Stimulated activated naive CD4-positive, alpha-beta T cell (primary cell): ENCODE measurements at places on chromosomes 3 and 15.

DNA sequence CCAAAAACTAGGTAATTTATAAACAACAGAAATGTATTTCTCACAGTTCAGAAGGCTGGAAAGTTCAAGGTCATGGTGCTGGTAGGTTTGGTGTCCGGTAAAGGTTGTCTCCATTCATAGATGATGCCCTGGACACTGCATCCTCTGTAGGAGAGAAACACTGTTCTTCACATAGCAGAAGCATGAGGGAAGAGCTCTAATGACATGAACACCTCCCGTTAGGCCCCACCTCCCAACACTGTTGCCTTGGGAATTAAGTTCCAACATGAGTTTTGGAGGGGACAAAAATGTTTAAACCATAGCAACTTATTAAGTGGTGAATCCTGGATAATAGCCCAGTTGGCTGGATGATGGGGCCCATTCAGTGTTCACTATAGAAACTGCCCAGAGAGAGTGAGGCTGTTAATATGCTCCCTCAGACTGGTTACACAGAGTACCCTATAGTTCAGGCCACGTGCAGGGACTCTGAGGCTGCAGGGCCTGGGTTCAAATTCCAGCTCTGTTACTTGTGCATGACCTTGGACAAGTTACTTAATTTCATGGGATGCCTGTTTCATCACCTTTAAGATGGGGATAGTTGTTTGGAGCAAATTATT, 37.0 kb downstream of the CCNL1 start:
- no peak for DNase-seq

GRCh38 chr3:126939338-126939718, 43.6 kb upstream of the PLXNA1 start:
- no peak for DNase-seq

DNA sequence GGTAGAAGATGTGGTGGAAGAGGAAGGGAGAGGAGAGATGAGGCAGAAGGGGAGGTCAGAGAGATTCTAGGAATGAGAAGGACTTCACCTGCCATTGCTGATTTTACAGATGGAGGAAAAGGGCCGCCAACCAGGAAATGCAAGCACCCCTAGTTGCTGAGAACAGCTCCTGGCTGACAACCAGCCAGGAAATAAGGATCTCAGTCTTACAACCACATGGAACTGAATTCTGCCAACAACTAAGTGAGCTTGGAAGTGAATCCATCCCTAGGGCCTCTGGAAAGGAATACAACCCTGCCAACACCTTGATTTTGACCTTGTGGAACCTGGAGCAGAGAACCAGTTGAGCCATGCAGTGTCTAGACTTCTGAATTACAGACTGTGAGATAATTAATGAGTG, 86.6 kb downstream of the EDEM1 start:
- no peak for DNase-seq

- no peak for DNase-seq
These were observed 88.2 kb upstream of the C2CD4B start for GRCh38 chr15:62253294-62253693.

- no peak for DNase-seq
These were observed 369.6 kb downstream of the OTOL1 start for GRCh38 chr3:161866176-161866575.

DNA sequence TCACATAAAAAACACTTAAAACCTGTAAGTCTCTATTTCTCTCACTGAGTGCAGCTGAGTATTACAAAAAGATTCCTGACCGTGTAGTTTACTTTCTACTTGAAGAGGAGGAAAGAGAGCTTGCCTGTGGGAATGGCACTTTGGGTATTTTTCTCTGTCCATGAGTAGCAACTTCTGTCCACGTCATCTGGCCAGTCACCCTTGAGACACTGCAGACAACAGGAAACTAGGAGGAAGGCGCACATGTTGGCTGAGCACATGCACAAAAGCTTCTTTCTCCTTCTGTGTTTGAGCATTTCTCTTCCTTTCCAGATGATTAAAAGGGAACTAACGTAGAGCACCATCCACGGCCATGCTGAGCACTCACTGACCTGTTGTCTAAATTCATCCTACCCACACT, 19.7 kb downstream of the STARD5 start:
- DNase-seq: no peak

DNA sequence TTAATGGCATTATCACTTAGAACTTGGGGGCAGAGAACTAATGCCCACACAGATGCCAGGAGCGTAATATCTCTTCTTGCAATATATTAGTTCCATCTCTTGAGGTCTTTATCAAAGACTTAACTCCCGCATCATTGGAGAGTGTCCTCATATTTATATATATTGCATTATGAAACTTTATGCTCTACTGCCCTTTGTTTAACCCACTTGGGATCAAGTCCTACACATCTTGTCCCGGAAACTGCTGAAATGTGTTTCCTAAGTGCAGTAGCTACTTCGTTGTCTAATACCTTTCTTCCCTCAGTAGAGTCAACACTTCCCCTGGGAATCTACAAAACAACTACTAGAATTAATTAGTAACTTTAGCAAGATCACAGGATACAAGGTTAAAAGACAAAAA, 1029.2 kb downstream of the OTOL1 start:
- DNase-seq: no peak

DNA sequence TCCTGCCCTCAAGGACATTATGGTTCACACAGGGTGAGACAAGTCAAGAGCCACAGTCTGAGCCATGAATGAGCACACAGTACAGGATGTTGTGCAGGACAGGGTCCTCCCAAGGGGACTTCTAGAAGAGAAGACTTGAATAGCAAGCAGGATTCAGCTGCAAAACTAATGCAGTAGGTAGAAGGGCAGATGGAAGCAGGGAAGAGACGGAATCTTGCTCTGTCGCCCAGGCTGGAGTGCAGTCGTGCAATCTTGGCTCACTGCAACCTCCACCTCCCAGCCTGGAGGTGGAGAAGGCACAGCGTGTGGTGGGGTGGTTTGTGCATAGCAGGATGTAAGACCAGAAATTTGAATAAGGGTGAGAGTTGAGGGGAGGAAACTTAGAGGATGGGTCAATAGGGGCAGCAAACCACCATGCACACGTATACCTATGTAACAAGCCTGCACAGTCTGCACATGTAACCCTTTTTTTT, 8.0 kb downstream of the BCL2L10 start:
- DNase-seq: no peak

DNA sequence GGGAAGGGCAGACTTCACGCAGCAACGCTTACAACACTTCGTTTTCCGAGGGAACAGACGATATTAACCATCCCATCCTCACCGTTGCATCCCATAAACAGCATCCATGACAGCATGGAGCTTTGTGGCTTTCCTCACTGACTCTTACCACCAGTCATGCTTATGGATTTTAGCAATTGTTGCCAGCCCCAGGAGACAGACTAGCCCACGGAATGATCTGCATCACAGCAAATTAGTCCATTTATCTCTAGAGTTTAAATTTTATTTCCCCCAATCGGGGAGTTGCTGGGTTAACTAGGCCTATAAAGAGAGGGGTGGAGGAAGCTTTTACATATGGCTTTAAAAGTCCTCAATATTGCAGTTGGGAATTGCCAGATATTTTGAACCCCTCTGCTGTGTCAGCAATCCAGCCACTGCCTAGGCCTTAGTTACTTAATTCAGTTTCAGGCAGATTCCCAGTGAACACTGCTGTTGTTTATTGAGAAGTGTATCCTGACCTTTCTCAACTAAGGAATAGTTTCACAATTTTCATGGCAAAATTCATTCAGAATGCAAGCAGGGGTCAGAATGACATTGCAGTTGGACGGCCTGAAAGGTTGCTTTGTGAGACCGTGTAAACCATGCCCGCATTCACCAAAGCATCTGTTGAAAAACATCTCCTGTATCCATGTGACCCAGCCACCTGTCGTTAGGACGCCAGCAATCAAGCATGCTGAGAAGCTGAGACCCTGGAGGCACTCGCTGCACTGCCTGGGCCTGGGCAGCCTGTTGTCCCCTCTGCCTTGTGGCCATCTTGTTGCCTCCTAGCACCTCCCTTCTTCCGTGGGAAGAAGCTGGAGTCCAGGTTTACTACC, 397.4 kb upstream of the TPM1 start:
- no peak for DNase-seq

DNA sequence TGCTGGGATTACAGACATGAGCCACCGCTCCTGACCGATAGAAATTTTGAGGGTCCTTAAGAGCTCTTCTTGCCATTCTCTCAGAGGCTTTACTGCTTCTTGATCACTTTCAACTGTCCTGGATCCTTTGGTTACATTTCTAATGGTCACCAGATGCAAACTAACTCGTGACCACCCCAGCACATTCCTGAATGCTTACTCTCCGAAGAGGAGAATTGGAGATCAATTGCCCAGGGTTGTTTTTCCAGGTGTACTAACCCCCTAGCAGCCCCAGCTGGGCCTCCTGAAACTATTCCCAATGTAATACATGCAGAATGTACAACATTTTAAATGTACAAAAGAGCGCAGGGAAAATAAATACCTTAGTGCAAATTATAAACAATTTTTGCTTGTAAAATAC, 65.1 kb upstream of the TBL1XR1 start:
- DNase-seq: no peak

DNA sequence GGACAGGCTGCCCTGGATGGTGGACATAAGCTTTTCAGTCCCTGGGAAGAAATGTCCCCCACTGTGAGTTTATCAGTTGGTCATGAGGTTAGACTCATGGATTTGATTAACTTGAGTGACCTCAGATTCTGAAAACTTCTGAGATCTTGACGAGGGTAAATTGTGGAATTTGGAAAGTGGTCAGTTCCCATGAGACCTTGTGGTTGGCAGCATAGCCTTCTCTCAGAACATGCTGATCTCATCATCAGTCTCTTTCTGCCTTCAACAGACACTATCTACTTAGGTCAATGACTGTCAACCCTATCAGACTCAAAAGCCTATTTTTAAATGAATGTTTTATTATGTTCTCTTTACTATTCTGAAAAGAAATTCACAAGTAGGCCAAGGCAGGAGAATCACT, 45.6 kb upstream of the NDUFB4 start:
- no peak for DNase-seq

DNA sequence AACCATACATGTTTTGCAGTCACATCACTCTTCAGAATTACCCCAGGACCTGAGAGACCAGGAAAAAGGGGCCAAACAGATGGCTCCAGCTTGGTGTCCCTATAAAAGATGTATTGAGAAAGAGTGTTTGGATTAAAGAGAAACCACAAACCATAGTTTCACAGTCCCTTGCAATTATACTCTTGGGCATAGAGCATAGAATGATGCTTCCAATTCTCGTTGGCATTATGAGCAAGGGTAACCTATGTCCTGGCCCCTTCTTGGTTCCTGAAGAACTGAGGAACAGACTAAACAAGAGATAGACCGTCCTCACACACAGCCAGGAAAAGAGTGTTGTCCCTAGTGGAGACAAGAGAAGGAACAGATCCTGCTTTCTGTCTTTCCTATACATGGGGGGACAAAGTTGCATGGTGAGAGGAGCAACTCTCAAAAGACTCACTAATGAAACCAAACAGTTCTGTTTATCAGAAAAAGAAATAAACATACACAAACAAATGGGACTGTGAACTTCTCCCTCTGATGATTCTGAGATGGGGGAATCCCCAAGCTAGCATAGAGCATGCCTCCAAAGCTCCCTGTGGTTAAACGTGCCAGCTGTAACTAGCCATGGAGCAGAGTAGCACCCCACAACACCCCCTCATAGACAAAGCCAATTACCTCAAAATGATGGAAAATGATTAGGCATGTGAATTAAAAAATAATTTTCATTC, 908.6 kb downstream of the NTRK3 start:
- no peak for DNase-seq

GRCh38 chr3:183394150-183394549, 34.3 kb downstream of the MCF2L2 start:
- DNase-seq: no peak

- no peak for DNase-seq
These were observed 33.0 kb upstream of the TEX264 start for GRCh38 chr3:51637941-51638471.

DNA sequence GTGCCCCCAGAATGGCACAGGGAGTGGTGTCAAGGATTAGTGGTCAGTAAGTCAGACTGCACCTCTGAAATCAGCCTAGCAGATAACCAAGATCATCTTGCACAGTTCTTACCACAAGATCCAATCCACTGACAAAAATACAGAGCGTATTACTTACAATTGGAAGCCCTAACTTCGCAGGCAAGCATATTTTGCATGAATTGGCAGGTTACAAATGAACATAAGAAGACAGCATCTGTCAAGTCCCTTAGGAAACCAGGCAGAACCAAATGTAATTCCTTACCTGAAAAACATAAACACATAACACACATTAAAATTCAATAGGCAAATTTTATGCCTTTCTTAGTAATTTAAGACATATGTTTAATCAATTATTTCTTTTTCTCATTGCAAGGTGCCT, 293.4 kb downstream of the MAGI1 start:
- no peak for DNase-seq

DNA sequence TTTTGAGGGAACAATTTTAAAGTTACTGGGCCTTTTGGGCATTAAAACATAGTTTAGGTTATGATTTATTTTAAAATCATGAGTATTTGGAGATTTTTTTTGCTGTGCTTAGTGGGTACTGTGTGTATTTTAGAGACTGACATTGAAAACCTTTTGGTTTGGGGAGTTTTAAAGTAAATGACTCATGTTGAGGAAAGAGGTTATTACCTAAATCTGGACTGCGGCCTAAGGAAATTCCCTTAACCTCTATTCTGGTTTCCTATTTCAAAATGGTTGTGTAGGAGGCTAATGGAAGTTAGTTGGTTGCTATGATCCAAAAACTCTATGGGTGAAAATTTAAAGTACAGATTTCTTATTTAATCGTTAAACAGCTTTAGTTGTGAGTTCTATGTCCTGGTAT, 57.3 kb upstream of the DPH6 start:
- DNase-seq: no peak

DNA sequence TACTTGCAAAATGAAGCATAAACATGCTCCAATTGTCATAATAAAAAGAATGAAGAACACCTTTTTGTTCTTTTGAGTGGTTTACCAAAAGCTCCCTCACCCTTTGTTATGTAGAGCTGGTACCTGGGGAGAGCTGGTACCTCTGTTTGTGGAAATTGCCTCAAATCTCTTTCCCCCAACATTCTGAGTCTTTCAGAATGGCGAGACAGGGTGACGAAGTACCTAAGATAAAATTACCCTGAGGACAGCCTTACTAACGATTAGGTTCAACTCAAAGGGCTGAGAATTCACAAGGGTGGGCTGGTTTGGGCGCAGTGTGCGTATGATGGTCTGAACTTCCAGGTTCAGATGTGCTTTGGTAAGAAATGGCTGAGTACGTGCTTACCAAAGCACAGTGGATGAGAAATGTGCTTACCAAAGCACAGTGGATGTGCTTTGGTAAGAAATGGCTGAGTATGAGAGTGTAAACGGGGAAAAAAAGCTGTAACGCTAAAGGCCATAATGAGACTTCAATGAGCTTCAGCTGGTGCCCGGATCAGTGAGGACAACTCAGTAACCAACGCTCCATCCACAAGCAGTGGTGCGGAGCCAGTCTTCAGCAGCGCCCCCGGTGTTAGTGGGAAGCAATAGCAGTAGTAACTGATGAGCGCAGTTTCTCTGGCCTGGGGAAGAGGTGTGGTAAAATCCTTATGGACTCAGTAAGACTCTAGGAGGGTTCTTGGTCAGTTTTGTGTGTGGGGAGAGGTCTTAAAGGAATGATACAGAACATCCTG, 72.3 kb upstream of the LRIG1 start:
- DNase-seq: no peak

- DNase-seq: no peak
These were observed 8.8 kb downstream of the RASGRP1 start for GRCh38 chr15:38555686-38556334.
